Caki2 (cell line): ENCODE measurements at places on chromosomes 3 and 15. TPM values are rescaled to one million over a fixed set of nuclear protein-coding genes. Genes with fewer than 3 reads are reported as not detected.

The MCF2L2 gene
- total RNA-seq = 0.91 TPM in 1 of 2 replicates, not detected in the other

The KCNH8 gene
- total RNA-seq = not detected in 2 replicates

The WNT5A gene
- total RNA-seq = 8.1 and 10.9 TPM in 2 replicates

The KBTBD12 gene
- total RNA-seq = not detected in 2 replicates

The CLDN18 gene
- not detected in 2 replicates for total RNA-seq

The TGM5 gene
- total RNA-seq = not detected in 2 replicates

The AKAP13 gene
- total RNA-seq = 18.3 and 29.1 TPM in 2 replicates

The NSUN3 gene
- 8.9 and 10.6 TPM in 2 replicates for total RNA-seq

The COL8A1 gene
- 20.2 and 36.4 TPM in 2 replicates for total RNA-seq

The CHRNB4 gene
- total RNA-seq = 6.5 TPM in 1 of 2 replicates, not detected in the other

The MEGF11 gene
- total RNA-seq = not detected in 2 replicates

The SLC28A2 gene
- total RNA-seq = not detected in 2 replicates

The GOLGA8O gene
- total RNA-seq = 0.72 and 6.1 TPM in 2 replicates

The GOLGA8Q gene
- 2.1 and 2.3 TPM in 2 replicates for total RNA-seq

The LYSMD2 gene
- 13.1 and 13.6 TPM in 2 replicates for total RNA-seq

The CCDC12 gene
- 28.0 and 36.0 TPM in 2 replicates for total RNA-seq

The PAQR5 gene
- 48.3 and 50.0 TPM in 2 replicates for total RNA-seq

The GABRR3 gene
- not detected in 2 replicates for total RNA-seq

The SLC38A3 gene
- total RNA-seq = not detected in 2 replicates

The CCR3 gene
- not detected in 2 replicates for total RNA-seq

The ZCWPW2 gene
- total RNA-seq = not detected in 2 replicates

The PLA2G4E gene
- not detected in 2 replicates for total RNA-seq

The COL6A5 gene
- not detected in 2 replicates for total RNA-seq

The ITIH1 gene
- not detected in 2 replicates for total RNA-seq

The AGBL1 gene
- total RNA-seq = not detected in 2 replicates

The SEMA6D gene
- total RNA-seq = 0.14 TPM in 1 of 2 replicates, not detected in the other

The CIB2 gene
- 0.30 and 2.6 TPM in 2 replicates for total RNA-seq

The PLCH1 gene
- total RNA-seq = 2.7 and 5.6 TPM in 2 replicates

The TMPRSS7 gene
- total RNA-seq = not detected in 2 replicates

The EPB42 gene
- not detected in 2 replicates for total RNA-seq

The SMAD6 gene
- 53.7 and 64.5 TPM in 2 replicates for total RNA-seq

The CAPN7 gene
- 10.5 and 12.0 TPM in 2 replicates for total RNA-seq

The C3orf49 gene
- total RNA-seq = not detected in 2 replicates

The LRRIQ4 gene
- not detected in 2 replicates for total RNA-seq

The SPINT1 gene
- total RNA-seq = 19.5 and 29.7 TPM in 2 replicates

The ENTPD3 gene
- total RNA-seq = not detected in 2 replicates

The LDHAL6B gene
- not detected in 2 replicates for total RNA-seq

The C3orf85 gene
- total RNA-seq = not detected in 2 replicates

The CCR8 gene
- not detected in 2 replicates for total RNA-seq

The TMEM212 gene
- total RNA-seq = not detected in 2 replicates

The CLDN16 gene
- total RNA-seq = 15.8 and 17.8 TPM in 2 replicates

The TNFAIP8L3 gene
- total RNA-seq = 0.14 TPM in 1 of 2 replicates, not detected in the other

The KIF15 gene
- total RNA-seq = 9.8 and 22.5 TPM in 2 replicates

The TMEM45A gene
- total RNA-seq = 13.0 and 24.5 TPM in 2 replicates

The DHX30 gene
- total RNA-seq = 67.0 and 67.2 TPM in 2 replicates

The CCR1 gene
- total RNA-seq = not detected in 2 replicates

The PTPN23 gene
- 4.0 and 14.1 TPM in 2 replicates for total RNA-seq

The ATP13A5 gene
- not detected in 2 replicates for total RNA-seq

The DLEC1 gene
- not detected in 2 replicates for total RNA-seq

The CRTAP gene
- total RNA-seq = 239 and 275 TPM in 2 replicates

The CEMIP gene
- total RNA-seq = not detected in 2 replicates

The PCOLCE2 gene
- total RNA-seq = 70.4 and 88.2 TPM in 2 replicates
